LoVo (cell line): ENCODE measurements at places on chromosomes 16 and 17.

- no peak for DNase-seq
These were observed 7.1 kb downstream of the CTRB1 start for GRCh38 chr16:75225678-75226515.

DNA sequence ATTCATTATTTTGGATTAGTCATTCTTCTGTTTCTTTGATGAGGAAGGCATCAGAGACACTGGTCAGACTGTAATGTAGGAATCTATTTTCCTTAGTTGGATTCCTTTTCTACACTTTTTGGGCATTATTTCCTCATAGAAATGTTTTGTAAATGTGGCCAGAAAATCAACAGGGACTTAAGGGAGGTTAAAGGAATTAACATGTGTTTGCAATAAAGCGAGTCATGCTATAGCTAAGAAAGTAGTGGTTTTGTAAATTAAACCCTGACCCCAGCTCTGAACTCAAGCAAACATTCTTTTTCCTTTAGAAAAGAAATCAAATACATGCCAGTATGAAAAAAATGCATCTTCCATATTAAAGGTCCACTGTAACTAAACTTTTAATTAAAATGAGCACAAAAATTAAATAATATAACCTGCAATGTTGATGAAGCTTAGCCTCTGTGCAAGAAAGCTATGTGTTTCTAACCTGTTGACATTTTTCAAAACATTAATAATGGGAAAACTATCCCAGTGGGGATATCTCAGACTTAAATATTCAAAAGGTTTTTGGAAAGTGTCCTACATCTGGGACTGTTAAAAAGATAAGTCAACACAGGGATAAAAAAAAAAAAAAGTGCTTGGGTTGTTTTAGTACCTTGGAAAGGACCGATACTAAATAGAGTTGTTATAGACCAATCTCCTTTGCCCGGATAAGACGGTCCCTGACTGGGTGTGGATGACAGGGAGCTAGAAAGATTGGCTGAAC is 428.0 kb downstream of the CA10 start:
- DNase-seq = no peak

GRCh38 chr16:85798901-85799496 is 345 bp downstream of the EMC8 start:
- DNase-seq = no peak

DNA sequence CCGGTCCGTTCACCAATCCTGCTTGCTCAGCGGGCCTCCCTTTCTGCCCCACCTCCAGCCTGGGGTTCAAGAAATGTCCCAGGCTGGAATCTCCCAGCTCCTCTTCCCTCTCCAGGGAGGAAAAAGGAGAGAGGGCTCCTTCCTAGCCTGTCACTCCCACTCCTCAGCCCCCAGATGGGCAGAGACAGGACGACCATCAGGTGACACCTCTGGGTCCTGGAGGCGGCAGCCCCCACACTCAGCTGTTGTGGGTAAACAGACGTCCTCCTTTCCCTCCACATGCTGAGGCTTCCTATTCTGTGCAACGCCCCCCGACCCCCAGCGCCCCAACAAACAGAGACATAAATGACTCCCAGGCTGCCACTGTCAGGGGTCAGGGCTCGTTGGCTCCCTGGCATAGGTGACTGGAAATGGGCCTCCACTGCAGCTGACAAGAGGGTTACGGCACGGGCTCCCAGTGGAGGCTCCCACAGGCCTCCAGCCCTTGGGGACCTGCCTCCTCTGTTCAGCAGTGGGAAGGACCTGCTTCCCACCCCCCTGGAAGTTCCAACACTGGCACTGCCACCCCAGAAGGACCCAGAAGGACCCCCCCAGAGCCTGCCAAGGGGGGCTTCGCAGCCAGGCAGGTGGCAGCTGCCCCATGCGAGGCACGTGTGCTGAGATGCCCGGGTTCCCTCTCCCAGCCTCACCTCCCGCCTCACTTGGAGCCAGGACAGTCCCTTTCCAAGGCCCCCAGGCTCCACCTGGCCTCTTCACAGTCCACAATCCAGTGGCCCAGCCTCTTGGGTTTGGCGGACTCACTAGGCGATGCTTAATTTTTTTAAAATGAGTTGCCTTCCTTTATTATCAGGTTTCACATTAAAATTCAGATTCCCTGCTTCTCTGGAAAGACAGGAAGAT is 232.3 kb downstream of the KATNIP start:
- DNase-seq = no peak

GRCh38 chr16:86375851-86376250 is 134.5 kb upstream of the FOXF1 start:
- DNase-seq = no peak

DNA sequence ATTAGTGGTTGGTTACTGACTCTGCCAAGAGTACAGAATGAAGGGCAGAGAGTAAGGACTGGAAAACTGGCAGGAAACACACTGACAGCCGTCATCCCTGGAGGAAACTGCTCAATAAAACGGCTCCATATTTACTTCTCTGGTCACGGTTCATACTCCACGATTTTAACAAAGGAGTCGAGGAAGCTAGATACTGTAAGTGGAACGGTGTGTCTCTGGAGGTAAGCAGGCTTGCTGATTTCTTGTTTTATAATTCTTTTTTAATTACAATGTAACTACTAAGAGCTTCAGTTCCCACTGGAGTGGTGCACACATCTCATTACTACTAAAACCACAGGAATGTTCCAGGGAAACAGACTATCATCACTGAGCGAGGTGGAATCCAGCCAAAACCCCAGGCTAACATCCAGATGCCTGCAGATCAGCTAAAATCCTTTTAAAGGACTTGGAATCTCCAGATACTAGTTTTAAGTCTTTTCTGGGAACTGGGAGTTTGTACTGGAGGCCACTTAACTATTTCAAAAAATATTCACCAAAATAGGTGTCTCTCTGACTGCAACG is 17.8 kb downstream of the SERPINF1 start:
- DNase-seq = peak; percentile 18

DNA sequence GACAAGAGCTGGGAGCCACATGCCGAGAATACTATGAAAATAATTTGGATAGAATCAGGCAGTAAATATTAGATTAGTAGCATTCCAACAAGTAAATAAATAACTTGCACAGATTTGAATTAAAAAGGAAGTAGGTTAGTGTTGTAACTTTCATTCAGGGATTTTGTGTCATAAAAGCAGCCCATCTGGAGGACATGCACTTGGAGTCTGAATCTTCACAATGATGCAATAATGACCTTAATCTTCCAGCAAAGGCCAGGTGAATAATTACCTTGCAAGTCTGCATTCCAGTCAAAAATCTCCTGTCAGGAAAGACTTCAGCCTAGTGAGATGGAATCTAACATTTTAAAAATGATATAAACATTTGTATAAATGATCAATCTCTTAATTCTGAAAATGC is 518.1 kb downstream of the KCNJ2 start:
- DNase-seq = no peak

- DNase-seq = no peak
These were observed 68.1 kb upstream of the SEC14L1 start for GRCh38 chr17:77072670-77073069.

GRCh38 chr17:37610971-37611370 is 1.8 kb upstream of the SYNRG start:
- DNase-seq = no peak

GRCh38 chr17:77374170-77374936 is 233.6 kb downstream of the SEC14L1 start:
- no peak for DNase-seq

- no peak for DNase-seq
These were observed 124.4 kb downstream of the SLC39A11 start for GRCh38 chr17:72967977-72968585.

DNA sequence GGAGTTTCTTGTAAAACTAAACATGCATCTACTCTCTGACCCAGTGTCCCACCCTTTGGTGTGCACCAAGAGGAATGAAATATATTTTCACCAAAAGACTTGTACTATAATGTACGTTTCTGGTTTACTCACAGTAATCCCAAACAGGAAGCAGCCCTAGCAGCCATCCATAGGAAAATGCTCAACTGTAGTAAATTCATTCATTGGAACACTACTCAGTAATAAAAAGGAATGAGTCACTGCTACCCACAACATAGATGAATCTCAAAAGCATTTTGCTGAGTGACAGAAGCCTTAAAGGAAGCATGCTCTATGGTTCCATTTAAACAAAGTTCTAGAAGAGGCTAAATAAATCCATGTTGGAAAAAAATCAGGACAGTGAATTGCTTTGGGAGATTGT is 37.6 kb upstream of the DHRS7B start:
- peak; percentile 58 for DNase-seq

DNA sequence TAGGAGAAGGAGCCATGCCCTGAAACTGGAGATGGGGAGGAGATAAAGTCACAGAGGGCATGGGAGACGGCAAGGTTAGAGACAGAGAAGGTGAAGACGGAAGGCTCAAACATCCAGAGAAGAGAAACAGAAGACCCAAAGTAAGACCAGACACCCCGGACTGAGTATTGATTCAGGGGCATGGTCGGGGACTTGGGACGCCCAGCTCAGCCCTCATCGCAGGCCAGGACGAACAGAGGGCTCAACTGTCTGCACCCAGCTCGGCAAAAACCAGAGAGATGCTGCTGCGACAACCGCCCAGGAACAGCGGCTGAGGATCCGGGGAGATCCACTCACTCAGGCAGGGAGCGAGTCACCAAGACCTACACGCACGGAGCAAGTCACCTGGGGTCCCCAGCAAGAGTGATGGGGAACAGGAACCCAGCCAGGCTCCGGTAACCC is 999 bp downstream of the XYLT1 start:
- no peak for DNase-seq

DNA sequence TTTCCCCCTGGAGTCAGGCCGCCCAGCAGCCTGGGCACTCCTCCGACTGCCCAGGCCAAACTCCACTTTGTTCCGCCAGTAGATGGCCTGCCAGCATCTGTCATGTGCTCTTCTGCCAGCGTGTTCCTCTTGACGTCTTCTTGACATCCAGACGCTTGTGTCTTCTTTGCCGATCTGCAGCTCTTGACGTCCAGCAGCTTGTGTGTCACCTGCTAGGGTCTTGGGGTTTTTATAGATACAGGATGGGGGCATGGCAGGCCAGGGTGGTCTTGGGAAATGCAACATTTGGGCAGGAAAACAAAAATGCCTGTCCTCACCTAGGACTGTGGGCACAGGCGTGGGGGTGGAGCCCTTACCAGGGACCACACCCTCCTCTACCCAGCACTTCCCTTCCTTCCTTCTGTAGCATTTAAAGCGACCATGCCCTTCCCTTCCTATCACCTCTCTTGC is 88.7 kb downstream of the BMERB1 start:
- DNase-seq = no peak

- peak; percentile 40 for DNase-seq
These were observed 119.6 kb upstream of the PMFBP1 start for GRCh38 chr16:72291531-72291981.

- no peak for DNase-seq
These were observed 559.9 kb upstream of the CDH8 start for GRCh38 chr16:62596125-62596524.

DNA sequence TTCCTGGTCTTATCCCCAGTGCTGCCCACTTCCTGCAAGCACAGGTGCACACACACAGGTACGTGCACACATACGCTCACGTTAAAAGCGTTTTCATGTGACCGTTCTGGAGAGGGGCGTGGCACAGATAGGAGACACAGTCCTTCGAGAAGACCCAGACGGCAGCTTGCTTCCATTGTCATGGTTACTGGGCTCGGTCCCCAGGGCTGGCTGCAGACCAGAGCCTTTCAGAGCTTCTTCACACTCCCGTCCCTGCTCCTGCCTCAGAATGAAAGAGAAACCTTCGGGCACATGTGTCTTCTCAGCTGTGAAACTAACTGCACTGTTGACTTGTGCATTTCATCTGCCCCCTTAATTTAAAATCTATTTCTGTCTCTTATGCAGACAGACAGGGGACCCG is 154.2 kb downstream of the PITPNC1 start:
- no peak for DNase-seq

- DNase-seq = no peak
These were observed 6.6 kb downstream of the IGF2BP1 start for GRCh38 chr17:49003557-49004511.

GRCh38 chr16:70573451-70574121 is 50.0 kb downstream of the SF3B3 start:
- no peak for DNase-seq

GRCh38 chr16:67191995-67192681 is at the start of gene E2F4:
Gene E2F4 (plus strand): TSS chr16:67192155. CDS start chr16:67192228, 73 bp downstream.
- DNase-seq = peak; percentile 94

DNA sequence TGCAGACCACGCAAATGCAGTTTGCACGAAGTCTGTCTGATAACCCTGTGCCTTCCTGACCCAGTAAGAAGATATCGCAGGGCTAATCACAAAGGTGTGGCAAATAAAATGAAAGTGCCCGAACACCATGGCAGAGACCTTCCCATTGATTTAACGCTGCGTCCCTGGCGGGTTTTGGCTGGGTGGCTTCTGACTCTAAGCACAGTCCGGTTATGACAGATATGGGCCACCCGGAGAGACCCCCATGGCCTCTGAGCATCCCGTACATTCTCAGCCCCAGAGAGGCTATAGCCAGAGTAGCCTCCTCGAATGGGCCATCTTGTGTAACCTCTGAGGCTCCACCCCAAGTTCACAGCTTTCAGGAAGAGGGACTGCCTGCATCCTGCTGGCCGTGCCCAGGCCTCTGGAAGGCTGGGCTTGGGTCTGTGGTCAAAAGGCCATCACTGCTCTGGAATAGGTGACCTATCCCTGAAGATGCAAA is 5.5 kb downstream of the FOXC2 start:
- no peak for DNase-seq

- no peak for DNase-seq
These were observed 42.0 kb upstream of the ZNF469 start for GRCh38 chr16:88340755-88341150.

GRCh38 chr17:28347261-28347891 is 10.0 kb downstream of the POLDIP2 start:
- no peak for DNase-seq

GRCh38 chr17:14156689-14157088 is 80.0 kb downstream of the CDRT15 start:
- DNase-seq = no peak

DNA sequence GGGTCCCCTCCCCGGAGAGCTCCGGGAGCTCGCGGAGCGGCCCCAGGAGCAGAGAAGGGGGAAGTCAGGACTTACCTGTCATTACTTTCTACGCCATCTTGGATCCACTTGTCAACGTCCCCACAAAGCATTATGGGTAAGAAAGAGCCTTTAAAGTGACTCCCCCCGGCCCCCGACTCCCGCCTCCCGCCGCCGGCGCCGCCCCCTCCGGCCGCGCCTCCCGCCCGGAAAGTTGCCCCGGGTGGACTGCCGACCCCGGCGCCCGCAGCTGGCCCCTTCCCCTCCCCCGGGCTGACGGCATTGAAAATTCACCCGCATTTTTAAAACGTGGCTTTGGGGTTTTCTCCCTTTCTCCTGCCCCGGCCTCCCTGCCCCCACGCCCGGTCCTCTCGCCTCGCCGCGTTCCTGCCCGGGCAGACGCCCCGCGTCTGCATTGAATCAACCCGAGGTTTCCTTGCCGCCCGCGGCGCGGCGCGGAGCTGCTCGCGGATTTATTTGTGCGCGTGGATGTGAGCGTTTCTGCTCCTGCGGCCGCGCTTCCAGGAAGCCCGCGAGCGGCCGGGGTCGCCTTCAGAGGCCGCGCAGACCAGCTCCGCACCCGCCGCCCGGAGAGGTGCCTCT is at the start of gene HELZ:
HELZ (minus strand) TSS at position 124 of the 621 bp plus-strand sequence. CDS start 26,392 bp downstream, outside the sequence.
- DNase-seq = peak; percentile 88

DNA sequence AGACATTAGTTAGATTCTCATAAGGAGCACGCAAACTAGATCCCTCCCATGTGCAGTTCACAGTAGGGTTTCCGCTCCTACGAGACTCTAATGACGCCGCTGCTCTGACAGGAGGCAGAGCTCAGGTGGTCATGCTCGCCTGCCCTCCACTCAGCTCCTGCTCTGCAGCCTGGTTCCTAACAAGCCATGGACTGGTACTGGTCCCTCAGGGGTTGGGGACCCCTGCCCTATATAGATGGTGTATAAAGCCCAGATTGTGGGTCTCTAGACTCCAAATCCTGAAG is 52.1 kb upstream of the LYRM9 start:
- no peak for DNase-seq

- no peak for DNase-seq
These were observed 120.3 kb upstream of the CIBAR2 start for GRCh38 chr16:85232369-85233142.
